ENCODE measurements at places on chromosomes 5 and 9.

DNA sequence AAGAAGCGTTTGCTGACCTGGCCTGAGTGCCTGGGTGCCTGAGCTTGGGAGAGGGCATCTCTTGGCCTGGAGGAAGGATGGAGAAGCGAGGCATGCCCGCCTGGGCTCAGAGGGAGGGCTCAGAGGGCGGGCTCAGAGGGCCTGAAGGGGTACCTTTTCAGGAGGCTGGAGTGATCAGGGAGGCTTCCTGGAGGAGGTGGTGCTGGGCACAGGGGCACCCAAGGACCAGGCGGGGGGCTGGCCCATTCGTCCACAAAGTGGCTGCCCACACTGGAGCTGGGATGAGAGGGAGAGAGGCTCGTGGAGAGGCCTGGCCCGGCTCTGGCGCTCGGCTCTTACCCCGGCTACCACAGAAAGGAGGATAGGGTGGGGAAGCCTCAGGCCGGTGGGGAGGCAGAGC, 32.8 kb downstream of the ASS1 start:
- no peak for DNase-seq

GRCh38 chr9:113057193-113057592, 669 bp upstream of the ZFP37 start:
- DNase-seq, result no peak

DNA sequence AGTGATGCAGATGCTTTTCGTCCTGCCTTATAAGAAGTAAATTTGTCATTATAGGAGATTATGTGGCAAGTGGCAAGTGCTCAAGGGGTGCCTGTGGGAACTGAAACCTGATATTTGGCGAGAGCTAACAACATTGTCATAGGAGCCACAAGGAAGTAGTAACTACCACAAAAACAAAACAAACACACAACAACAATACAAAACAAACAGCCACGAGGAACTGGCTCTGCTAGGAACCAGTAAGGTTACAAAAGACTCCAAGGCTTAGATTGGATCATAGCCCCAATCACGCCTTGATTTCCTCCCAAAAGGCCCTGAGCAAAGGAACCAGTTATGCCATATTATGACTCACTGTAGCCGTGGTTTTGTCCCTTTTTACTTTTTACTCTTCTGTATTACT, 1045.2 kb downstream of the CDH12 start:
- no peak for DNase-seq

GRCh38 chr5:72599519-72600370, 92.5 kb upstream of the ZNF366 start:
- DNase-seq, result no peak

Data from NCI-H2107 (cell line).